ENCODE measurements at places on chromosomes 11 and 22. TPM values are rescaled to one million over a fixed set of nuclear protein-coding genes. Genes with fewer than 3 reads are reported as not detected.

DNA sequence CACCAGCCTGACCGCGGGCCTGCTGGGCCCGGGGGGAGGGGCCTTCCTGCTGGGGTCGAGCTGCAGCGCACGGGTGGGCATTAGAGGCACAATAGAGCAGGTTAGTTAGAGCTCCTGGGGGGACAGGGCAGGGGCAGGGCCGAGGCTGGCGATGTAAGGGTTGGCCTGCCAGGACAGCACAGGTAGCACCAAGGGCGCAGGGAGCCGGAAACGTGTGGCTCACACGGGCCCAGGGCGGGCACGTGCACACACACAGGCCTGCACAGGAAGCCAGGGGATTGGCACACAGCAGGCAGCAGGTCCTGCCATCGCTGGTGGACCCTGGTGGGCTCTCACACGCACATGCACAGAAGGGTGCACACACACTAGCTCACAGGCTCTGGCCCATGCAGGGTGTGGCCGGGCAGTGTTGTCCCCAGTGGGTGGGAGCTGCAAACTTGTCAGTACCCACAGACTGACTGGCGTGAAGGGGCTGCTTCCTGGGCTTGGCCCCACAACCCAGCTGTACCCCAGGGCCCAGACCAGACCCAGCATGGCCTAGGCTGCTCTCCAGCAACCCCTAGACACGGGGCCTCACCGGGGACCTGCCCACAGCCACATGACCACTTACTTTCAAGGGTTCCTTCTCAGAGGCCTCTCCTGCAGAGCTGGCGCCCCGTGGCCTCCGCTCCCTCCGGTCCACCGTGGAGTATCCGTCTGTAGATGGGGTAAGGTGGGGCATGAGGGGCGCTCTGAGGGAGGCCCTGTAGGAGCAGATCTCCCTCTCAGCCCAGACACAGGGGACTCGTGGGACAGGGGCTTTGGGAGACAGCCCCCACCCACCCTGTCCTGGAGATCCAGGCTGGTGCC, 29.9 kb upstream of the TXNRD2 start:
- H3K27ac ChIP-seq, result no peak overlapping the region

DNA sequence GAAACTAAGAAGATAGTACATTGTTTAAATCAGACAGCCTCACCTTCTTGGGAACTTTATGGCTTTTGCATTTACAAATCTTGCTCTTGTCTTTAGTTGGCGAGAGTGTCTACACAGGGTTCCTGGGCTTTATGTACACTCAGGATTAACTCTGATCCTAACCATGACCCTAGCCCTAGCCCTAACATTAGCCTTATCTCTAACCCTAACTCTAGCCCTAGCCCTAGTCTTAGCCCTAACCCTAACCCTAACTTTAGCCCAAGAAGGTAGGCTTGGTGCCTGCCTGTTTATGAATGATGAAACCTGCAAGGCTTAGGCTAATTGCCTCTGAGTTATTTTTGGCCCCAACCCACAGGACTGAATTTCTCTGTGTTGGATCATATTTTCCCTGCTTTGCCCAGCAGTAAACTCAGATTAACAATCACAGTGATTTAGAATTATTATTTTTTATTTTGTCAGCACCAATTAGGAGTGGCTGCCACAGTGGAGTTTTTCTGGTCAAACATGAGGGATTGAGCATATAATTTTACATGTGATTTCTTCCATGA, 44.1 kb upstream of the OR9Q1 start:
- peaks cover 14% of the 10 kb centered on the region for H3K4me1 ChIP-seq
- H3K27ac ChIP-seq, result peak overlapping the region; percentile 46
- no peaks in the 10 kb centered on the region for H3K27me3 ChIP-seq
- H3K36me3 ChIP-seq, result no peaks in the 10 kb centered on the region
- no peak overlapping the region for H3K4me3 ChIP-seq

DNA sequence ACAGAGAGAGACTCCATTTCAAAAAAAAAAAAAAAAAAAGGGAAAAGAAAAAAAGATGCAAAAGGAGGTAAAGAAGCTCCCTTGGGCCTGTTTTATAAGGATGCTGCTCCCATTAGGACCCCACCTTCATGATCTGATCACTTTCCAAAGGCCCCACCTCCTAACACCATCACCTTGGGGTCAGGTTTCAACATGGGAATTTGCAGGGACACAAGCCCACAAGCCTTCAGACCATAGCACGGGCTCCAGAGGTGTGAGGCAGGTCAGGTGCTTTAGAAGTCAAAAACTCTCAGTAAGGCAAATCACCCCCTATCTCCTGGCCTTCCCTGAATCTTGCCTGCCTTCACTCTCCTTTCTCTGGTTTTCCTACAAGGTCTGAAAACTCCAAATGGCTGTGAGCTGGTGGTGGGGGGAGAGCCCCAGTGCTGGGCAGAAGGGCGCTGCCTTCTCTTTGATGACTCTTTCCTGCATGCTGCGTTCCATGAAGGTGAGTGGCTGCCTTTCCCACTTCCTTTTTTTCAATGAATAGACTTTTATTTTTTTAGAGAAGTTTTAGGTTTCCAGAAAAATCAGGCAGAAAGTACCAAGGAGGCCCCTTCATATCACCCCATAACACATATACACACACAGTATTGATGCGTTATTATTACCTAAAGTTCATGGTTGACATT, 13.2 kb downstream of the ASPHD2 start:
- H3K27ac ChIP-seq, result no peak overlapping the region
- H3K36me3 ChIP-seq, result no peaks in the 10 kb centered on the region
- H3K4me3 ChIP-seq, result no peak overlapping the region
- DNase-seq, result no peak

DNA sequence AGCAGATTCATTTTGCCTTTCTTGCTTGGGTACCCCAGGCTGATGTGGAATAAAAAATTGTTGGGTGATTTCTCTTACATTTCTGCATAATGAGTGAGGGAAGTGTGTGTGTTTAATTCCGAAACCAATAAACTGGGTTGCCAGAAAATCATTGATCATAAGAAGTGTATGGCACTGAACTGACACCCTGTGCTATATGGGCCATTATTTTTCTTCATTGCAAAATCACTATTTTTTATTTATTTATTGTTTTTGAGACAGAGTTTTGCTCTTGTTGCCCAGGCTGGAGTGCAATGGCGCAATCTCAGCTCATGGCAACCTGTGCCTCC, 14.6 kb upstream of the HIKESHI start:
- H3K27ac ChIP-seq, result no peak overlapping the region
- H3K27me3 ChIP-seq, result no peaks in the 10 kb centered on the region
- no peak for DNase-seq
- no peaks in the 10 kb centered on the region for H3K36me3 ChIP-seq
- H3K4me3 ChIP-seq, result no peak overlapping the region

- H3K4me1 ChIP-seq, result peaks cover 2% of the 10 kb centered on the region
- no peak for DNase-seq
- H3K36me3 ChIP-seq, result peaks cover 2% of the 10 kb centered on the region
- no peaks in the 10 kb centered on the region for H3K27me3 ChIP-seq
- no peak overlapping the region for H3K27ac ChIP-seq
These were observed 2.4 kb upstream of the TTC36 start for GRCh38 chr11:118524757-118525470.

DNA sequence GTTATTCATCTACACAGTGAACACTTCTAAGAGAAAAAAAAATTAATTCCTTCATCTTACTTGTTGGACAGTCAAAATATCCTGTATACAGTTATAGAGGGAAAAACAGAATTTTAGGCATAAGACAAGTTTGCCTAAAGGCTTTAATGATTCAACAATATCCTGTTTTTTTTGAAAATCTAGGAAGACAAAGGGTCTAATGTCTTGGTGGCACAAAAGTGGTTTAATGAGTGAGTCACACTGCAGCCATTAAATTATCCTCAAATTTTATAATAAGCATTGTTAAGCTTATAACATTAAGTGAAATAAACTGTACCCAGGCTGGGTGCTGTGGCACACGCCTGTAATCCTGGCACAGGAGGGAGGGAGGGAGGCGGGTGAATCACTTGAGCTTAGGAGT, 72.9 kb downstream of the GAB2 start:
- peaks cover 11% of the 10 kb centered on the region for H3K4me1 ChIP-seq
- DNase-seq, result no peak
- no peak overlapping the region for H3K4me3 ChIP-seq
- H3K27ac ChIP-seq, result no peak overlapping the region

GRCh38 chr11:2989551-2989950, 2.6 kb downstream of the NAP1L4 start:
- H3K27ac ChIP-seq, result peak overlapping the region; percentile 99
- DNase-seq, result no peak
- H3K36me3 ChIP-seq, result no peaks in the 10 kb centered on the region
- H3K4me3 ChIP-seq, result peak overlapping the region; percentile 77
- H3K4me1 ChIP-seq, result peaks cover 28% of the 10 kb centered on the region

- no peaks in the 10 kb centered on the region for H3K36me3 ChIP-seq
- H3K4me1 ChIP-seq, result no peaks in the 10 kb centered on the region
- H3K4me3 ChIP-seq, result no peak overlapping the region
- DNase-seq, result no peak
- H3K27ac ChIP-seq, result no peak overlapping the region
These were observed 134.8 kb upstream of the NTM start for GRCh38 chr11:131235328-131236298.

- H3K4me3 ChIP-seq, result no peak overlapping the region
- no peak overlapping the region for H3K27ac ChIP-seq
- H3K36me3 ChIP-seq, result no peaks in the 10 kb centered on the region
These were observed 19.3 kb downstream of the IL10RA start for GRCh38 chr11:118005224-118006152.

DNA sequence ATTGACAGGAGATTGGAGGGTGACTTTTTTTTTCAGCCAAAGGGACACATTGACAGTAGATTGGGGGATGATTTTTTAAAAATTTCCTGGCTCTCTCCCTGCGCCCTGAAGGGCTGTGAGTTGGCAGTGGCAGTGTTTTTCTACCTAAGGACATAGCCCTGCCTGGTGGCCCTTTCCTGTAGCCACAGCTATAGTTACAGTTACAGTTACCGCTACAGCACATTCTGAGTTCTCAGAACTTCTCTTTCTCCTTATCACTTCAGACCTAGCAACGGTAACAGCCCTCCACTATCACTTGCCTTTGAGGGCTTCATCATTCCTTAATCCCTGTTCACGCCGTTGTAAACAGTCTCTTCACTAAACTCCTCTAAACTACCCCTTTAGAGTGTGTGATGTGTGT, 684 bp downstream of the MRGPRX2 start:
- no peak overlapping the region for H3K4me3 ChIP-seq
- H3K4me1 ChIP-seq, result no peaks in the 10 kb centered on the region
- H3K36me3 ChIP-seq, result no peaks in the 10 kb centered on the region
- no peak overlapping the region for H3K27ac ChIP-seq
- no peaks in the 10 kb centered on the region for H3K27me3 ChIP-seq
- no peak for DNase-seq

GRCh38 chr22:22548317-22548716, 10.7 kb downstream of the PRAME start:
- H3K27me3 ChIP-seq, result peaks cover 15% of the 10 kb centered on the region
- no peak for DNase-seq
- H3K4me1 ChIP-seq, result no peaks in the 10 kb centered on the region
- H3K36me3 ChIP-seq, result no peaks in the 10 kb centered on the region
- no peak overlapping the region for H3K4me3 ChIP-seq

GRCh38 chr22:43262990-43263644, 76.2 kb upstream of the TTLL12 start:
- H3K27ac ChIP-seq, result no peak overlapping the region
- peak; percentile 31 for DNase-seq
- H3K36me3 ChIP-seq, result no peaks in the 10 kb centered on the region
- H3K27me3 ChIP-seq, result no peaks in the 10 kb centered on the region
- no peak overlapping the region for H3K4me3 ChIP-seq
- peaks cover 17% of the 10 kb centered on the region for H3K4me1 ChIP-seq

- H3K27ac ChIP-seq, result peak overlapping the region; percentile 76
- H3K4me3 ChIP-seq, result no peak overlapping the region
- H3K4me1 ChIP-seq, result peaks cover 48% of the 10 kb centered on the region
- no peaks in the 10 kb centered on the region for H3K36me3 ChIP-seq
These were observed 25.0 kb upstream of the CCDC34 start for GRCh38 chr11:27388001-27388400.

DNA sequence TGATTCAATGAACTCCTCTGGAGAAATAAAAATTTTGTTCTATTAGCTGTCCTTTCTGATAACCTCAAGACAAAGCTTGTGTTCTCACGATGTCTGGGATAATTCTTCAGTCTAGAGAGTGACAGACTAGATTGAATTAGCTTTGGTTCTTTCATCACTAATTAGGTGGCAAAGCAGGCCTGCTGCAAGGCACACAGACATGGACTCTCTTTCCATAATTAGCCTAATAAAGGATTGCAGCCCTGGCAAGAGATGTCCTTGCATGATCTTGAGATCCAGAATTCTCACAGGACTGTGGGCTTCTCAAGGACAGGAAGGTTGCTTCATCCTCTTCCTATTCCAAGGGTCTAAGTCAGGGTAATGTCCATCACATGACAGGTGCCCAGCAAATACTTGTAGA, 245.6 kb upstream of the ZC3H12C start:
- no peak for DNase-seq
- H3K4me1 ChIP-seq, result no peaks in the 10 kb centered on the region
- H3K27me3 ChIP-seq, result no peaks in the 10 kb centered on the region
- no peak overlapping the region for H3K4me3 ChIP-seq

GRCh38 chr22:37461961-37462360, 24.2 kb downstream of the MFNG start:
- H3K4me3 ChIP-seq, result no peak overlapping the region
- DNase-seq, result no peak
- H3K4me1 ChIP-seq, result no peaks in the 10 kb centered on the region
- no peaks in the 10 kb centered on the region for H3K27me3 ChIP-seq

- no peak for DNase-seq
- no peaks in the 10 kb centered on the region for H3K36me3 ChIP-seq
- H3K4me1 ChIP-seq, result no peaks in the 10 kb centered on the region
These were observed 201.1 kb upstream of the LRRC4C start for GRCh38 chr11:41660585-41660984.

- H3K4me1 ChIP-seq, result peaks cover 21% of the 10 kb centered on the region
- peak; percentile 67 for DNase-seq
- H3K36me3 ChIP-seq, result no peaks in the 10 kb centered on the region
- no peak overlapping the region for H3K4me3 ChIP-seq
- H3K27me3 ChIP-seq, result no peaks in the 10 kb centered on the region
These were observed 28.2 kb downstream of the OR6Q1 start for GRCh38 chr11:58059007-58059350.

Gene AIFM3
- total RNA-seq, result 1.3 TPM

Gene UPK2
- total RNA-seq, result 2.2 TPM

Gene RTN4RL2
- 2.4 TPM for total RNA-seq

Gene ZDHHC8
- 9.6 TPM for total RNA-seq

Gene OR2AG2
- total RNA-seq, result 0.12 TPM

Gene TMPRSS6
- total RNA-seq, result 43.3 TPM

Gene NLRP14
- 0.40 TPM for total RNA-seq

Gene MAPK8IP2
- total RNA-seq, result 1.6 TPM

Data from hepatocyte (in vitro differentiated cells).